ENCODE measurements at places on chromosomes 1 and 21. TPM values are rescaled to one million over a fixed set of nuclear protein-coding genes. Genes with fewer than 3 reads are reported as not detected.

EXO1 gene
- 5.7 TPM for total RNA-seq

AMY1C gene
- not detected for total RNA-seq

DPYD gene
- 24.8 TPM for total RNA-seq

F3 gene
- 26.9 TPM for total RNA-seq

FAM151A gene
- total RNA-seq: not detected

FAM78B gene
- total RNA-seq: 0.29 TPM

MROH9 gene
- total RNA-seq: not detected

NTPCR gene
- 47.3 TPM for total RNA-seq

FAM72C gene
- 2.5 TPM for total RNA-seq

CCT8 gene
- 273 TPM for total RNA-seq

RNU1-3 gene
- not detected for total RNA-seq

OR2T29 gene
- total RNA-seq: not detected

ITSN1 gene
- 62.7 TPM for total RNA-seq

KPRP gene
- total RNA-seq: not detected

SMIM1 gene
- total RNA-seq: 1.7 TPM

MYBPHL gene
- total RNA-seq: not detected

RAD54L gene
- total RNA-seq: 6.1 TPM

TRMT13 gene
- 6.1 TPM for total RNA-seq

LRRC39 gene
- total RNA-seq: not detected

NOS1AP gene
- 0.29 TPM for total RNA-seq

ADCY10 gene
- total RNA-seq: not detected

PGLYRP3 gene
- total RNA-seq: not detected

TMEM240 gene
- total RNA-seq: 20.5 TPM

CLCN6 gene
- total RNA-seq: 15.9 TPM

FCRL1 gene
- not detected for total RNA-seq

KRTAP7-1 gene
- not detected for total RNA-seq

DNASE2B gene
- 0.18 TPM for total RNA-seq

USF1 gene
- total RNA-seq: 69.8 TPM

SHE gene
- total RNA-seq: not detected

LDLRAD1 gene
- total RNA-seq: not detected

TNNT2 gene
- not detected for total RNA-seq

TFF3 gene
- total RNA-seq: not detected

CYP4A22 gene
- total RNA-seq: not detected

PDZK1IP1 gene
- total RNA-seq: not detected

SH2D1B gene
- not detected for total RNA-seq
